ENCODE measurements at places on chromosomes 5 and 9.

GRCh38 chr5:170438581-170438980, 49.4 kb upstream of the KCNMB1 start:
- no peak for DNase-seq

DNA sequence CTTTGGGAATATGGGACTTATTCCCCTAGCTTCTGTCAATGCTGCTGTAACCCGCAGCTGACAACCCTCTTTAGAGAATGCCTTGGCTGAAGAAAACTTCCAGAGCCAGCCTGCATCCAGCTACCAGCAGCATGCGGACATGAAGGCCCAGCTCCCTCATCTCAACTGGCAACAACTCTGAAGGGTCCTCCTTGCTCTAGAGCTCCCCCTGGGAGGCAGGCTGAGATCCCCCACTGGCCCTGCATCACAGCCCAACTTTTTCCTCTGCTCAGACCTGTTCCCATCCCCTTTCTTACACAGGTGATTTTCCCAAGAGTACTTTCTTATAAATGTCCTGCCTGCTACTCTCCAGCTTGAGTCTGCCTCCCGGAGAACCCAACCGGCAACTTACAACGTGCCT, 18.7 kb upstream of the WNT8A start:
- no peak for DNase-seq

- no peak for DNase-seq
Observed at GRCh38 chr5:126875303-126875785, 98.4 kb downstream of the LMNB1 start.

GRCh38 chr9:2302606-2303005, 287.5 kb downstream of the SMARCA2 start:
- DNase-seq, result no peak

GRCh38 chr9:120755044-120755443, 38.2 kb downstream of the FBXW2 start:
- DNase-seq, result no peak

DNA sequence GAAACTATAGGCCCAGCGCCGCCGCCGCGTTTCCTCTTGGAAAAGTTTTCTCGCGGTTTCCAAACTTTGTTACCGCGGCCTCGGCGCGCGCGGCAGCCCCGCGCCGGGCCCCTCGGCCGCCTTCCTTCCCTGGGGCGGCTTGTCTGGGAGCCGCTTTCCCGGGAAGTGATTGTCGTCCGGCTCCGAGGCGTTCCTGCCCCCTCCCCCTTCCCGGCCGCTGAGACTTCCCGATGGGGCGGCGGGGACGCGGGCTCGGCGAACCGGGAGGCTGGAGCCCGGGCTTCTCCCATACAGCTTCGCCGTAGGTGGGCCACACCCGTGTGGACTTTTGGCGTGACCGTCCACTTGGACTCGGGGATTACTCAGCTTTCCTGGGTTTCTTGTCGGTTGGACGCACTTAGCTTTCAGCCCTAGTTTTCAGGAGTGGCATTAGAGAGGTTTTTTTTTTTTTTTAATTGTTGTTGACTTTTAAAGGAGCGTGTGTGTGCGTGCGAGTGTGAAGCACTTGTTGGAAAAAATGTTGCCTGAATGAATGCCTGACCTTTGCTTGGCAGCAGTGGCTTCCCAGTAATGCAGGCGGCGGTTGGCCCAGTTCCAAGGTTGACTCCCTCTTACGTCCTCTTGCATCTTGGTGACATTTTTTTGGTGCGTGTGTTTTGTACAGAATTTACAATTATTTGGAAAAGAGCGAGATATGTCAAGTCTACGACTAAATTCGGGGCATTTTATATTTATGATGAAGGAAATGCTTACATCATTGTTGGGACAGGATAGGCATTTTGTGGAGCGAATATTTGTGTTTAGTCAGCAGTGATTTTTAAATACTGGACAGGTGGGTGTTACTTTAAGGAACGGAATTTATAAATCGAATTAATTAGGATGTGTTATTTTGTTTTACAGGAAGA, 821 bp downstream of the CTNNA1 start:
- DNase-seq, result peak; percentile 60

- DNase-seq, result no peak
Observed at GRCh38 chr5:174189654-174190541, 144.4 kb downstream of the NSG2 start.

GRCh38 chr9:105700668-105701067, 6.3 kb downstream of the TMEM38B start:
- DNase-seq, result no peak

DNA sequence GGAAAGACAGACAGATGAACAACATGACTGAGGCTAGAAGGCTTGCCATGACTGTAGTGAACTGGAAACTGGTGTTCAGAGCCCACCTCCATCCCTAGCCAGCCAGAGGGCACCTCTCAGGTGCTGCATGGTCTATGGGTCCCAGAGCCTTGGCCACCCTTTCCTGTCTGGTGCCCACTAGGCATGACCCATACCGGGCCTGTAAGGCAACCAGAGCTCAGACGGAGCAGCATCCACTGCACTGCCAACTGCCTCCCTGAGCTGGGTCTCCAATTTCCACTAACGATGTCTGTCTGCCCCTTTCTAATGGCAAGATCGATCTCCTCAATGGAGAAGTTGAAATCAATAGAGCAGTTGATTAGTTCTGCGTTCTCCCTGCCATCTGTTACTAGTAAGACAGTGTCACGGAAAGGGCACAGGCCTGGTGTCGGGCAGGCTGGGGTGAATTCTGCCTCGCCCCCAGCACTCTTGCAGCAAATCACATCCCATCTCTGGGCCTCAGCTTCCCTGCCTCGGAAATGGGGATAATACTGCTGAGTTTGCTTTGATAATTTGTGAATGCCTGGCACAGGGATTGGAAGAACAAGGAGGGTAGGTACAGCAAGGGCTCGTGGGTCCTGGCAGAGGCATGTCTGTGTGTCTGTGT, 172.3 kb upstream of the MVB12B start:
- no peak for DNase-seq

GRCh38 chr5:57538341-57538955, 55.8 kb upstream of the ACTBL2 start:
- DNase-seq, result no peak

DNA sequence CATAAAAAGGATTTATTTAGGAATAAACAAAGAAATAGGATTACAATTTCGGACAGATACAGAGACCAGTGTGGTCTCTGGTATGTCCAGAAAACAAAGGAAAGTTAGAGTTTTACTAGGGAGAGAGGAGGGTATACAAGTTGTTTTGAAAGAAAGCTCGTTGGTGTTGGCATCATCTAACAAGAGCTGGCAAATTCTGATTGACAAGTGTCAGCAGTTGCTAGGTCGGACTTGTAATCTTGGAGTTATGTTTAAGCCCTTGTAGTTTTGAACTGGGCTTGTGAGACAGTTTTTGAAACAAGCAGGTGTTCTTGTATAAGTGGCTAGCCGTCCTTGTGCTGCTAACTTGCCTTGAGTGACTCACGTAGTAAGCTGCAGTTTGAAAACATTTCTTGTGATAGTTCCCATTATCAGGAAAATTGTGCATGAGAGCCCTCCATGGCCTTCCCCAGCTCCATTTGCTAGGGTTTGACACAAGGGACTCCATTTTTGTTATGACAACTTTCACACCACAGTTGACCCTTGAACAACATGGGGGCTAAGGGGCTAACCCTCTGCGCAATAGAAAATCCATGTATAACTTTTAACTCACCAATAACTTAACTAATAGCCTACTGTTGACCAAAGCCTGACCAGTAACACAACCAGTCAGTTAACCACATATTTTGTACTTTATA, 48.1 kb downstream of the ZNF622 start:
- no peak for DNase-seq

DNA sequence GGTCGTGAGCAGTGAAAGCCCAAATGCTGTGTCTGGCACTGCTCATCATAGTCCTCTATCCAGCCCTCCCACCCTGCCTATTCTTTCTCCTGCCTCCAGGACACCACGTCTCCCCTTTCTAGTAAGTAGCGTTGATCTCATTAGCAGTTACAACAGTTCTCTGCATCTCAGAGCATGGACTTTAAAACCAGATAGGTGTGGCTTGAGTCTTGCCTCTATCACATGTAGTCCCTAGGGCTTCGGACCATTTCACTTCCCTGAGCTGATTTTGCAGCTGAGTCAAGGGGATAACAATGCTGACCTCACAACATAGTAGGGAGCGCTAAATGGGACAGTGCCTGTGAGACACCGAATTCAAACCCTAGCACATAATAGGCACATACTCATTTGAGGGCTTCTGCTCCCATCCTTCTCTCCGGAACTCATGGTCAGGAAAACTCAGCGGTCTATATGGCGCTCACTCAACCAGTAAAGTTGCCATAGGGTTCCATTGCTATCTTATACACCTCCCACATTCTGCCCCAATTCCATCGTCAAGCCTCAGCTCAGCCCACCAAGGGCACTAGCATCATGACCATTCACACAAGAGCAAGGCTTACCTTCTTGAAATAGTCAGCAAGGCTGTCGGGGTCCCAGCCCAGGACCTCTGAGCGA, 515 bp downstream of the LCP2 start:
- no peak for DNase-seq

DNA sequence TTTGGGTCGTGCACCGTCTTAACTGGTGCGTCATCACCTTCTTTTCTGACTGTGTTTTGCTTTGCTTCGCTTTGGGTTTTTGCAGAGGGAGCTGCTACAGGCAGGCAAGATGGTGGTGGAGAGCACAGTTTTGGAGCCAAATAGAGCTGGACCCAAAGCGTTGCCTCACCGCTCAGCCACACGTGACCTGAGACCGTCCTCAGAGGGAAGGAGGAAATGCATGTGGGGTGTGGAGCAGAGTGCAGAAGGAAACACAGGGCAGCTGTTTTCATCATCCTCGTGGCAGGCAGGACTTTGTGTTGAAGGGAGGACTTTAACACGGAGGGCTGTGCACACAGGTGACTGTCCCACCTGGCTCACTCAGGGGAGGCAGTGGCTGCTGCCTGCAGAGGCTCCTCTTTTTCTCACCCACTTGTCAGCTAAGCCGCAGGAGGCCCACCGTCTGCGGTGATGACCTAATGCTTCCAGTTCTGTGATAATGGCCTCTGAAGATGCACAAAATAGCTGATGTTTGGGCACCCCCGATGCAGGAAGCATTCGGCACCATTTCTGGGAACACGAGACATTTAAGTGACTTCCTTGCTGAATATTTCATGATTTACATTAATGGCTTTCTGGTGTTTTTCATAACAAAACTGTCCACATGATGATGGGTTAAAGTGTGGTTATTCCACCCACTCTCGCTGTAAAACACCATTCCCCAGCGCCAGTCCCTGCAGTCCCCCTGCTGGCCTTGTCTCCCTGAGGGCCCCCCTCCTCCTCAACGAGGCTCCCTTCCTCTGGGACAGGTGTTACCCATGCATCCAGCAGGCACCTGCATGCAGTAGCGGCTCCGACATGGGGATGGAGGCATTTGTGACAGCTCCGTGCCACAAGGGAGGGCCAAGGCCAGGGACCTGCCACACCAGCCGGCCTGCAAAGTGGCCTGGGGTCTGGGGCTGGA, 12.4 kb upstream of the UBAC1 start:
- DNase-seq, result no peak

DNA sequence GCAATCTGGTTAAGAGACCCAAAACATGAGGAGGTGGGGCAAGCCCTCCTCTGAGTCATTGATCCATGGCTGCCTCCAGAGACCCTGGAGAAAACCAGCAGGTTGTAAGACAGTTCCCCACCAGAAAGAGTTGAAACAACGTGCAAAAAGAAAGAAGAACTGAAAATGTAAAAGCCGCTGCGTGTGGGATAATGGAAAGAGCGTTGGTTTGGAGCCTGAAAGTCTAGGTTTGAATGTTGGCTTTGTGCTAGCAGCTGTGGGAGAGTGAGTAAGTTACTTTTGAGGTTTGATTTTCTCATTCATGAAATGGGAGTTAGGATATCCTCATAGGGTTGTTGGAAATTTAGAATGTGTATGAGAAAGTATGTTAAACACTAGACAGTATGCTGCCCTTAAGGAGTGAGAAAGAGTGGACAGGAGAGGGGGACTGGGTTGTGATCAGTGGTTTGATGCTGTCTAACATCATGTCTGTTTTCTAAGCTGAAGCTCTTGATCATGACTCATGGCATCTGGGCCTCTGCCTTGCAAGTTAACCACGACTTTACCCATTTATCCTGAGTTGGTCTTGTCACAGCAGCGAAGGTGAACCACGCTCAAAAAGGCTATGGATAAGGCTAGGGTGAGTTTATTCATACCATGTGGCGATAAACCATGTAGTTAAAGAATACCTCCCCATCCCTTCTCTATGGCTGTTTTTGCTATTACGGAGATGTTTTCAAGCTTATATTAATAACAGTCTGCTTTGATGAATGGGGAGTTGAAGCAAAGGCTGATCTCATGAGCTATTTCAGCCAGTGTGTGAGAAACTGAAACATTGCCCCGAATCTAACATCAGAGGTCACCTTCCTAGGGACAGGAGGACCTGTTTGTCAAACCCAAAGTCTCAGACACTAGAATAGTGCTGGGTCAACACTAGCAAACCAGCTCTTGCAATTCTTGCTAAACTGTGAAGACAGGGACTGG, 41.3 kb downstream of the ZNF366 start:
- DNase-seq, result no peak

DNA sequence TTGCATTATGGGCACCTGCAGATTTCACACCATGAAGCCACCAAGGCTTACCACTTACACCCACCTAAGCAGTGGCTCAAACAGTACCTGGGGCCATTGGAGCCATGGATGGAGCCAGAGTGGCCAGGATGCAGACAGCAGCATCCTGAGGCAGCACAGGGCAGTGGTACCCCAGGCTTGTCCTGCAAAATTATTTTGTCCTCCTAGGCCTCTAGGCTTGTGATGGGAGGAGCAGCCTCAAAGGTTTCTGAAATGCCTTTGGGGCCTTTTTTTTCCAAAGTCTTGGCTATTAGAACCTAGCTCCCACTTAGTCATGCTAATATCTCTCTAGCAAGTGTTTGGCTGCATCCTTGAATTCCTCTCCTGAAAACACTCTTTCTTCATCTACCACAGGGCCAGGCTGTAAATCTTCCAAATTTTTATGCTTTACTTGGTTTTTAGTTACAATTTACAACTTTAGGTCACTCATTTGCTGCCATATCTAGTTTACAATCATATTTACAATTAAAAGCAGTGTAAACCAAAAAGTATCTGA, 15.7 kb downstream of the TMC1 start:
- no peak for DNase-seq

GRCh38 chr9:28267351-28267750, 694.1 kb upstream of the C9orf72 start:
- DNase-seq, result no peak

- no peak for DNase-seq
Observed at GRCh38 chr5:137606401-137606800, 107.3 kb upstream of the SPOCK1 start.

GRCh38 chr5:161157925-161158324, 305.9 kb upstream of the ATP10B start:
- no peak for DNase-seq

DNA sequence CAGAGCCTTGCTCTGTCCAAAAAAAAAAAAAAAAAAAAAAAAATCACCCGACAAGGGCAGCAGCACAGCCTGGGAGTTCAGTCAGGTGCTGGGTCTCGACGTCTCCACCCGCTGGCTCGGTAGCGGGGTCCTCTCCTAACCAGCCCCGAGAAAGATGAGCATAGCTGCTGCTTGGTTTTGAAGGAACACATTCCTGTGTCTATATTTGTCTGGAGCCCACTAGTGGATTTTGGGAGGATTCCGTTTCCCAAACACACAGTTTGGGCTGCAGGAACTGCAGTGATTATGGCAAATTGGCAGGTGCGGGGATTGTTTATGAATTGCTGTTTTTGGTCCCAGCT, 1.2 kb downstream of the OTULINL start:
- DNase-seq, result no peak

GRCh38 chr5:163407034-163407655, 30.2 kb upstream of the CCNG1 start:
- DNase-seq, result no peak

GRCh38 chr9:2337131-2337530, 284.5 kb upstream of the VLDLR start:
- DNase-seq, result no peak

- DNase-seq, result no peak
Observed at GRCh38 chr9:104247899-104248460, 153.9 kb downstream of the SMC2 start.

Measured in activated CD4-positive, alpha-beta T cell treated with anti-CD3 and anti-CD28 coated beads for 24 hours (primary cell).